ENCODE measurements at places on chromosomes 16 and 17.
A peak's percentile ranks its signal among the peaks of the same experiment; 100 is the strongest.

DNA sequence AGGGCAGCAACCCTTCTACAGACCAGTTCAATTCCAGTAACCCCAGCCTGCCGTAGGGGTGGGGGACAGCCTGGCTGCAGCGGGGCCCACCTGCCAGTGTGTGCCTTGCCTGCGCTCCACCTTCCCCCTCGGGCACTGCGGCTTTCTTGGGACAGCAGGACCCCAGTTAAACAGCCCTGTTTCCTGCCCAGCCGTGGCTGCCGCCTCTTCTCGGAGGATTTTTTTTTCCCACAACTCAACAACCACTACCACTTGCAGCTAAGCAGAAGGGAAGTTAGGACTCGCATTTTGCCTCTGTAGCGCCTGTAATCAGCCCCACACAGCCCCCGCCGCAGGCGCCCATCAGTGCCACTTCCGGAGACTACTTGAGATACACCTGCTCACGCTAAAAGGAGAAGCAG lies 76.1 kb downstream of the RAI1 start:
- DNase-seq: no peak

- DNase-seq: peak; percentile 52
Observed at GRCh38 chr16:67537636-67538591, 9.3 kb downstream of the RIPOR1 start.

- no peak for DNase-seq
Observed at GRCh38 chr17:63967953-63968352, 4.8 kb downstream of the SCN4A start.

GRCh38 chr16:69338557-69339288 lies 641 bp downstream of the COG8 start:
- peak; percentile 40 for DNase-seq

- DNase-seq: no peak
Observed at GRCh38 chr17:32590974-32591373, 104.2 kb downstream of the CDK5R1 start.

GRCh38 chr17:10061111-10061845 lies 137.1 kb downstream of the GAS7 start:
- DNase-seq: no peak

GRCh38 chr16:56977823-56978430 lies 11.4 kb upstream of the NLRC5 start:
- DNase-seq: no peak

DNA sequence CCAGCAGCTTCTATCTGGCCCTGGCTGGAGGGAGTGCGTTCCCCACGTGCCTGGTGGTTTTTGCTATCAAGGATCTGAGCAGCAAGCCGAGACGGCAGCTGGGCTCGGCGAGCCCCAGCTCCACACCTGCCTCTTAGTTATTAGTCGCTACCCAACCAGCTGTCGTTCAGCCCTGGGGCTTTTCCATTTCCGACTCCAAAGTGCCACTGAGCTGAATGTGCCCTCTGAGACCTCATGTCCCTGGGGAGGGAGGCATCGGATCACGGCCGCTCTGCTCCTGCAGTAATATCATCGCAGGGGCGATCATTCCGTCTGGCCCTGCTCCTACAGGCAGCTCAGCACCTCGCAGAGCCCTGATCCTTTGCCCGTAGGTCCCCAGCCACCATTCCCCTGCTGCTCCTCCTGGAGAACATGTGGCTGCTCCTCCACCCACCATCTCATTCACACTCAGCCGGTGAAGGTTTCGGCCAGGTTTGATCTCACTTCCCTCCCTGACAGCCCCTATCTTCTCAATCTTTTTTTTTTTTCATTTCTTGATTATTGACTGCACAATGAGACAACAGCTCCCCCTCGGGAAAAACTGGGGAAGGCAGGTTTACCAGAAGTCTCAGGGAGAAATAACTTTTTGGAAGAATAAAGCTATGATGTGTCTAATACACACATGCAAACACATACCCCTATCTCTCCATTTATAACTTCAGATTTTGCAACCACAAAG lies 86.7 kb downstream of the ZFHX3 start:
- DNase-seq: no peak

DNA sequence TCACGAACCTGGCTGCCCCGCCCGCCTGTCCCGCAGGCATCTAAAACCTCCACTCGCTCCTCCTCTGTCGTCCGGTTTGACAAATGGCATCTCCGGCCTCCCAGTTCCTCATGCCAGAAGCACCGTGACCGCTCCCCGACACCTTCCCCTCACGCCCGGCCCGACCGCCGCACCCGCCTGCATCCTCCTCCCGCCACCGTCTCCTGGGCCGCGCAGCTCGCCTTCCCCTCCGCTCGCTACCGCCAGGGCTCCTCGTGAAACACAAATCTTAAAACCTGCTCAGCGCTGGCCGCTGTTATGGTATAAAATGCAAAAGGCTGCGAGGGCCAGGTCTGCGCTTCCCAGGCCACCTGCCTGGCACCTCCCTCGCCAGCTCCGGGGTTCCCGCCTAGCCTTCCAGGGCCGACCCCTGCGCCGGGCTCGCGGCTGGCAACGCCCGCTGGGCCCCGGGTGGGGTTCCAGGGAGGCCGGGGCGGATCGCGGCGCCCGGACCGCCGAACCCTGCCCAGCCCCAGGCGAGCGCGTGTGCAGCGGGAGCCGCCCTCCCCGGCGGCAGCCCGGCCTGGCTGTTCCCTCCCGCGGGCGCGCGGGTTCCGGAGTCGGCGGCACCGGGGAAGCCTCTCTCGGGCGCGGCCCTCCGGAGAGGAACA lies 488 bp downstream of the SPSB3 start:
- no peak for DNase-seq

- DNase-seq: no peak
Observed at GRCh38 chr17:17515934-17516930, 20.0 kb upstream of the RASD1 start.

DNA sequence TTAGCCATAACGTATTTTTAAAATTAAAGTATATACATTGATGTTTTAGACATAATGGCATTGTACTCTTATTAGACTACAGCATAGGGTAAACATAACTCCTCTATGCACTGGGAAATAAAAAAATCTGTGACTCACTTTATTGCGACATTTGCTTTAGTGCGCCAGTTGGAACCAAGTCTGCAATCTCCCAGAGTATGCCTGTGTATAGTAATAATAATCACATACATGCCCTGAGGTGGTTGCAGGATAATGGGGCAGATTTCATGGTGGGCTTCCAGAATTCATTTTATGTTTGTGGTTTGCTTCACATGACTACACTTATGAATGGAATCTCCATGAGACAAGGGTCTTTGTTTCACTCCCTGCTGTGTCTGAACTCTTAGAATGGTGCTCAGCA lies 66.9 kb upstream of the N4BP1 start:
- DNase-seq: no peak

DNA sequence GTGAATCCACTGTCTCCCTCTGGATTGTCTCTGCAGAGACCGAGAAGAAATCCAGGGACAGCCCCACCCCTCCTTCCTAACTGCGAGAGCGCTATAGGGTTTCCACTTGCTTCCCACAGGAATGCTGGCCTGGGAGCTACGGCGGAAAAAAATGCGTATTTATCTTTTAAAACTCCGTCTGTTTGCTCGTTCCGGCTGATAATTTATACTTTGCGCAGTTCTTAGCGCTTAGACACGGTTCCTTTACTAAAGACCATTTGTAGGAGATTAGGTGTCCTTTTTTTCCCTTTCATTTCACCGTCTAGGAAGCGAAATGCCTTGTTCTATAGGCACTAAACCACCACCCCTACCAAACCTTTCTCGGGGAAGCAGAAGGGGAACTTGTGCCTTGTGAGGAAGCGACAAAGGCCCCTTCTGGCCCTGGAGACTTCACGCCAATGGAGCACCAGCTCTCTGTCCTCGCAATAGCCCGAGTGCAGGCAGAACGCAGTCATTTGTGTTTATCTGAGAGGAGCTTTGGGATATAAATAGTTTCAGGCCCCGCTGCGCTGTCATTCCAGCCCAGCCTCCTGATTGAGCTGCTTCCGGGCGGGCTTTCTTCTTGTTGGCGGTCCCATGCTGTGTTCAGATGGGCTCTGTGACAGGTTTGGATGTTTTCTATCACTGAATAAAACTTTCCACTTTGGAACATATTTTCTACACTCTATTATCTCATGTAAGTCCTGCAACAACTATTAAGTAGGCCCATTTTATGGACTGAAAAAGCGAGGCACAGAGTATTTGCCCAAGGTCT lies 791 bp upstream of the SUPT4H1 start:
- no peak for DNase-seq

DNA sequence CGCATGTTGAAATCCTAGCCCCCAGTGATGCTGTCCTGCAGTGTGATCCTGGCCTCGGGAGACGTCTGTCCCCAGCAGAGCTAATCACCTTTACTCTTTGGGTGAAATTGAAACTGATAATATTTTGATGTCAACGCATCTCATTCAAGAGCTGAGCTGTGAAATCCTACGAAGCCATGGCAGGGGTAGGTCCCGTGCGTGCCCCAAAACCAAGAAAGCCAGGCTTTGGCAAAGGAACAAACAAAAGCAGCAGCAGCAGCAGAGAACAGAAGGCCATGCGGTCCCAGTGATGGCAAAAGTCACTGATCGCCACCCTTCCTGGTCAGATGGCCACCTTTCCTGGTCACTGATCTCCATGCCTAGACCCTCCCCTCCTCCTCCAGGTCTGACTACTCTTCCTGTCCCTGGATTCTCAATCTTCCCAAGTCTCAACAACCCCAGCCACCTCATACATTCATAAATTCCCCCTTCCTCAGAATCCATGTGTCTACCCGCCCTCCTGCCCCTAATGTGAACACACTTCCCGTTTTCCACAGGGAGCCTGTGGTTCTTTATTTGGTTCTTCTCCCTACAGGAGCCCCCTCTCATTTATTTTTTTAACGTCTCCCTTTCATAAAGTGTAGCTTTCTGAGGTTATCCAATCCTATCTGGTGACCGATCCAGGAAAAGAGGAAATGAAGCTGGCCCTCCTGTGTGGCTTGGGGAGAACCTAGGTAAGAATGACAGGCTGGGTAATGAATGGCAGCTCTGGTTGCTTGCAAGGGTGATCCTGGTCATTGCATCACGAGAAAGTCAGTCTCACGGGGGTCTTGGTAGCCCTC lies 50.3 kb downstream of the CPPED1 start:
- DNase-seq: no peak

GRCh38 chr17:33204156-33204555 lies 88.9 kb downstream of the ASIC2 start:
- DNase-seq: no peak

GRCh38 chr16:74830648-74831047 lies 56.0 kb upstream of the FA2H start:
- no peak for DNase-seq

DNA sequence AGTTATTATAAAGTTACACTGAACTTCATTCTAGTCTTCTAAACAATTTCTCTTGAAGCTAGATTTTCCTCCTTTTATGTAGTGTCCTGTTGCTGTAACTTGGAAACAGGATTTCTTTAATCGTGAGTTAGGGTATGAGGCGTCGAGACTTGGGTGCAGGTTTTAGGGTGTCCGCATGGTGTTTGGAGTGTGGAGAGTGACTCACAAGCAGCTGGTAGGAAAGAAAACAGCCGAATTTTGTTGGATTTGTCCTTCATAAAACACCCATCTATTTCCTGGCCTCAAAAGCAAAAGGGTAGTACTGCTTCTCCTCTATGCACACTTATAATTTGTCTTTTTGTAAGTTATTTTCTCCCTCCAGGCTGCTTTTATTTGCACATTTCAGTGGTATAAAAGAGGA lies 1.6 kb downstream of the RPTOR start:
- DNase-seq: no peak

GRCh38 chr16:24617502-24617901 lies 78.1 kb downstream of the RBBP6 start:
- no peak for DNase-seq

- DNase-seq: no peak
Observed at GRCh38 chr17:10262451-10262850, 64.0 kb upstream of the GAS7 start.

DNA sequence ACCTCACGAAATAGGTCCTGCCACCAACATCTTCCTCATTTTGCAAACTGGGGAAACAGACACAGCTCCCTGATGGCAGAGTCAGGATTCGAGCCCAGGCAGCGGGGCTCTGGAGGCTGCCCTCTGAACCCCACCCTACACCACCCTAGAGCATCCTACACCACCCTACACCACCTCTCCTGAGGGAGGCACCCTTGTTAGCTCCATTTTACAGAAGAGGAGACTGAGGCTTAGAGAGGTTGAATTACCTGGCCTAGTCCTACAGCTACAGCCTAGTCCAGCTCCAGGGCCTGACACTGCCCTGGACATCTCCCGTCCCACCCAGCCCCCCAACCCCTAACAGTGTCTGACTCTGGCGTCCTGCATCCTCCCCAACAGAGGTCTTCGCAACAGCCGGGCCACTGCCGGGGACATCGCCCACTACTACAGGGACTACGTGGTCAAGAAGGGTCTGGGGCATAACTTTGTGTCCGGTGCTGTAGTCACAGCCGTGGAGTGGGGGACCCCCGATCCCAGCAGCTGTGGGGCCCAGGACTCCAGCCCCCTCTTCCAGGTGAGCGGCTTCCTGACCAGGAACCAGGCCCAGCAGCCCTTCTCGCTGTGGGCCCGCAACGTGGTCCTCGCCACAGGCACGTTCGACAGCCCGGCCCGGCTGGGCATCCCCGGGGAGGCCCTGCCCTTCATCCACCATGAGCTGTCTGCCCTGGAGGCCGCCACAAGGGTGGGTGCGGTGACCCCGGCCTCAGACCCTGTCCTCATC lies 3.2 kb upstream of the NECAB2 start:
- DNase-seq: no peak

DNA sequence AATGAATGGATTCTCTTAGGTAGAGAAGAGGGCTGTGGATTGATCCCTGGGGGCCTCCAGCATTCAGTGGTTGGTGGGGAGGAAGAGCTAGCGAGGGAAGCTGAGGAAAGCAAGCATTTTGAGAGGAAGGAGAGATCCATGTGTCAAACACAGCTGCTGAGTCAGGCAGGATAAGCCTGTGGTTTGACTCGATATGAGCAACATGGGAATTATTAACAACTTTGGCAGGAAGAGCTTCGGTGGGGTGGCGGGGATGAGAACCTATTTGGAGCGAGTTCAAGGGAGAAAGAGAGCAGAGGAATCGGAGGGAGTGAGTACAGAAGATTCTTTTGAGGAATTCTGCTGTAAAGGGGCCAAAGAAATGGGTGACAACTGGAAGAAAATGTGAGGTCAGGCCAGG lies 59.5 kb upstream of the CDC42EP4 start:
- no peak for DNase-seq

DNA sequence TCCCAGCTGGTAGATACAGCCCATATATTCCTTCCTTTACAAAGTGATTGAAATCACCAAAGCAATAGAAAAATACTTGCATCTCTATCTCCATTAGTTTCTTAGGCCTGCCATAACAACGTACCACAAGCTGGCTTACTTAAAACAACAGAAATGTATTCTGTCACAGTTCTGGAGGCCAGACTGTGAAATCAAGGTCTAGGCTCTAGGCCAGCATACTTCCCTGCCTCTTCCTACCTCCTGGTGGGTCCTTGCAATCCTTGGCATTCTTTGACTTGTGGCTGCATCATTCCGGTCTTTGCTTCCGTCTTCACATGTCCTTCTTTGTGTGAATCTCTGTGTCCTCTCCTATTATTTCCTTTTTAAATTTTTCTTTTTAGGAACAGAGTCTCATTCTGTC lies 62.5 kb downstream of the ERCC4 start:
- DNase-seq: no peak

DNA sequence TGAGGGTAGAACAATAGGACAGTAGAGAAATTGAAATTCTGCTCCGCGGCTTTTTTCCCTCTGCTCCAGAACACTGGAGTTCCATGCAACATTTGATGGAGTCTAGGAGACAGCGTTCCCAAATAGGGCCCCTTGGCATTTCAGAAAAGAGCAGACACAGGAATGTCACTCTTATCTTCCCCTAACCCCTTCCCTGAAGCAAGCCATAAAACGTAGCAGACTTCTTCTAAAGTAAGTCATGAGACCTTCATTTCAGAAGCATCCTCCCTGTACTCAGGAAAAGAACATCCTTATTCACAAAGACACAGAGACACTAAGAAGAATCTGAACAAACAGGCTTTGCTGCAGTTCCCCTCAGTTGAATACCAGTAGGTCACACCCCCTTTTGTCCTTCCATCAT lies 296.1 kb upstream of the SOX9 start:
- DNase-seq: no peak
